ENCODE measurements at places on chromosomes 2 and 18. TPM values are rescaled to one million over a fixed set of nuclear protein-coding genes. Genes with fewer than 3 reads are reported as not detected.
A peak's percentile ranks its signal among the peaks of the same experiment; 100 is the strongest.

KLF11 gene
- total RNA-seq = 6.1 TPM

GALNT14 gene
- 0.44 TPM for total RNA-seq

HOXD13 gene
- total RNA-seq = not detected

ZNF892 gene
- total RNA-seq = 2.7 TPM

DNA sequence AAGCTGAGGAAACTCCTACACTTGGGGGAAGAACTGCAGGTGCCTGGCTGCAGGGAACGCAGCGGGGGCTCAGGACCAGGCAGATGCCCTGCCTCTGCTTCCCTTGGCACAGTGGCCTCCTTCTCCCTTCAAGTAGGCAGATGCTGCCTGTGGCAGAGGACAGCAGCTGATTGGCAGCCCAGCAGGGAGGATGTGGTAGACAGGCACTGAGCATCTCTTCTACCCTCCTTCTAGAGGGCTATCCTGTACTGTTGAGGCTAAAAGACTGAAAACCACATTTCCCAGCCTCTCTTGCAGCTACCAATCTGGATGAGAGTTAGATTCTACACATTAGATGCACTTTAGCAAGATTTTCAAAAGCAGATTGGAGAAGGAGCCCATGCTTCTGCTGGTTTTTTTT, 105.7 kb downstream of the MSH2 start:
- no peak for DNase-seq

DNA sequence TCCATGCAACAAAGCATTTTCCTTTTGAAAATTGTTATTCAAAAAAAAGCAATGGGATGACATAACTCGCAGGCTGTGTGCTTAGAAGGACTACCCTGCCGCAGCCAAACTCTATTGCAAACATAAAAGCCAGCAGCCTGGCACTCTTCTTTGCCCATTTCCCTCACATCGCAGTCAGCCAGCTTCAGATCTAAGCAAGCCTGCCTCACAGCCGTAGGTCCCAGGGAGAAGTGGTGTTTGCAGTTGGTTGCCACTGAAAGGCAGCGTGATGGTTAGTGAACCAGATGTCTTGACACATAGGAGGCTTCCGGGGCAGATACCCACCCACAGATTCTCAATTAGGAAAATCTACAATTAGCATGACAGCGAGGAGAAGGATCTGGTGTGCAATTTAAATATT, 655.2 kb downstream of the RNF144A start:
- DNase-seq = peak; percentile 64

- no peak for DNase-seq
These were observed 74.5 kb downstream of the RPL31 start for GRCh38 chr2:101076581-101076980.
